ENCODE measurements at places on chromosomes 12 and 14.

- DNase-seq: no peak
Measured at GRCh38 chr12:54390668-54391551, 6.4 kb upstream of the ZNF385A start.

DNA sequence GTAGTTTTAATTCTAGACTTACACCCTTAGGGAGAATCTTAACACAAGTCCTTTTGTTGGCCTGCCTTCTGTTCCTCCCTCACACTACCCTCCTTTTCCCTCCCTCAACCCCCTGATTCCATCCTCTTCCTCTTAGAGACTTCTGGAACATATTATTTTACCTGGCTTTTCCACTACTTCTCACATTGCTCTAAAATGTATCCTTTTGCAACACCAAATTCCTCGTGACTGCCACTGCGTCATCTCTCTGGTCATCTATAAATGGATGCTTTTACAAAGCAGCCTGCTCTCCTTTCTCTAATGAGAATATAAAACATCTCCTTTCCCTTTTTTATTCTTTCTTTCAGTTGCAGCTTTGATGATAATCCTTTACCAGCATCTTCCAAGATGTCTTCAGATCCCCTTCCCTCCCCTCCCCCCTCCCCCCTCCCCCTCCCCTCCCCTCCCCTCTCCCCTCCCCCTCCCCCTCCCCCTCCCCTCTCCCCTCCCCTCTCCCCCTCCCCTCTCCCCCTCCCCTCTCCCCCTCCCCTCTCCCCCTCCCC, 93.6 kb downstream of the DIP2B start:
- no peak for DNase-seq

DNA sequence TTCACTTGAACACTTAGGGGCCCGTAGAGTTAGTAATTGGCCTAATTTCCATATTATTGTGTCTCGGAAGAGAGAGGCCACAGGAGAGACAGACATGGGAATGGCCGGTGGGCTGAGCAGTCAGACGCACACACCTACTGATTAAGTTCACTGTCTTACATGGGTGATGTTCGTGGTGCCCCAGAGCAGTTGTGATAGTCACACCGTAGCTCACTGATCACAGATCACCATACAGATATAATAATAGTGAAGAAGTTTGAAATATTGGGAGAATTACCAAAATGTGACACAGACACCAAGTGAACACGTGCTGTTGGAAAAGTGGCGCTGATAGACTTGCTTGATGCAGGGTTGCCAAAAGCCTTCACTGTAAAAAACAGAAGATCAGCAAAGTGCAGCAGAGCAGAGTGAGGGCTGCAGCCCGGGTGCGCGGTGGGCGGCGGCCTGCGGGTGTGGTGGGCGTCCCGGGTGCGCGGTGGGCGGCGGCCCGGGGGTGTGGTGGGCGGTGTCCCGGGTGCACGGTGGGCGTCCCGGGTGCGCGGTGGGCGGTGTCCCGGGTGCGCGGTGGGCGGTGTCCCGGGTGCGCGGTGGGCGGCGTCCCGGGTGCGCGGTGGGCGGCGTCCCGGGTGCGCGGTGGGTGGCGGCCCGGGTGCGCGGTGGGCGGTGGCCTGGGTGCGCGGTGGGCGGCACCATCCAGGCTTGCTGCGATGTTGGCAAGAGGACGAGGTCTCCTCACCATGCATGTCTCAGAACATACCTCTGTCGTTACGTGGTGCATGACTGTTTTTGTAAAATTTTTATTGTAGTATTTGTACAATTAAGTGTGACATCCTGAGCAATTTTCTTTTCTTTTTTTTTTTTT, 34.3 kb upstream of the TEX22 start:
- peak; percentile 66 for DNase-seq

DNA sequence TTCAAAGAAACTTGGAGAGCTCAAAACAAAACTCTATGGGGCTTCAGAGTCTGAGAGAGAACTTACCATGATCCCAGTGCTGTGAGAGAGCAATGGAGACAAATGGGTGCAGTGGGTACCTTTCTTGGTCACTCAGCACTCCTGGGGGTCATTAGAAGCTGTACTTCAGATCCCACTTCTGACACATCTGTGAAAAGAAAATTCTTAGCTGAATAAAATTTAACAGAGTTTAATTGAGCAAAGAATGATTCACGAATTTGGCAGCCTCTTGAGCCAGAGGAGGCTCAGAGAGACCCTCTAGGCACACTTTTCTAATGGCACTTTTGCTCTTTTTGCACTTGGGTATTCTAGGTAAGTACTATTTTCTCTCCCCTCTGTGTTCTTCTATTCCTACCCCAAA, 96.8 kb upstream of the SYT10 start:
- no peak for DNase-seq

GRCh38 chr12:120719072-120719471, 6.6 kb upstream of the ACADS start:
- DNase-seq: no peak

- peak; percentile 29 for DNase-seq
Measured at GRCh38 chr14:68774771-68775613, 17.9 kb downstream of the ZFP36L1 start.

GRCh38 chr12:70842136-70842535, 78.4 kb downstream of the PTPRR start:
- peak; percentile 33 for DNase-seq

DNA sequence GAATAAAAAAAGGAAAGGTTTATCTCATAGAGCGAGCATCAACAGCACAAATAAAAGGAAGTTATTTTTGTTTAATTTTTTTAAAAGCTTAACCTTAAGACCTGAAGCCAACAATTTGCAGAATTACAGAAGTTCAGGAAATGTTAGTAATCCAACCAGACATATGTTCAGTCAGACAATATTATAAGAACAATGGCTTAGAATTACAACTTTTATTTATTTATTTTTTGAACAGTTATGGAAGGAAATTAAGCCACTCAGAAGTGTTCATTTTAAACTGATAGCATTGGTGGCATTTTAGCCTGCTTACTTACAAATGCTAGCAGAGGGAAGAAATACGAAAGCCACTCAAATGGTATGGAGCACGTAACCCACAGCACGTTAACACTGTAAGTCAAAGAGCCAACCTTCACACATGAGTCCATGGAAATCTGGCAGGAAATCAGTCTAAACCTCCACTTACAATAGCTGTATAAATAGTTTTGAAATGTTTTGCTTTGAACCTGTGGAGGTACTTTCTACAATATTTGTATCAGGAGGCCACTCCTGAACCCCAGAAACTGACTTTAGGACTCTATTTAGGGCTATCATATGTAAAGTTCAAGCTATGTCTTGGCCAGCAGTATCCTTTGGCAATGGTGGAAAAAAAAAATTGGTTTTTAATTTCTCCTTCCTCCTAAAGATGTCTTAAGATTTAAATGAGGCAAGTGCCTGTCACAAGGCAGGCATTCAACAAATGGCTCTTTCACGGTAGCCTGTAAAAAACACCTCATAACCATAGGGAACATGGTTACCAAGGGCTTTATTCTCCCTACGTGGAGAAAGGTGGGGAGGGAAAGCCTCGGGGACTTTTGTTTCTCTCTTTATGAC, 102.3 kb downstream of the ITPR2 start:
- no peak for DNase-seq

- DNase-seq: no peak
Measured at GRCh38 chr14:92770484-92770883, 22.1 kb upstream of the LGMN start.

DNA sequence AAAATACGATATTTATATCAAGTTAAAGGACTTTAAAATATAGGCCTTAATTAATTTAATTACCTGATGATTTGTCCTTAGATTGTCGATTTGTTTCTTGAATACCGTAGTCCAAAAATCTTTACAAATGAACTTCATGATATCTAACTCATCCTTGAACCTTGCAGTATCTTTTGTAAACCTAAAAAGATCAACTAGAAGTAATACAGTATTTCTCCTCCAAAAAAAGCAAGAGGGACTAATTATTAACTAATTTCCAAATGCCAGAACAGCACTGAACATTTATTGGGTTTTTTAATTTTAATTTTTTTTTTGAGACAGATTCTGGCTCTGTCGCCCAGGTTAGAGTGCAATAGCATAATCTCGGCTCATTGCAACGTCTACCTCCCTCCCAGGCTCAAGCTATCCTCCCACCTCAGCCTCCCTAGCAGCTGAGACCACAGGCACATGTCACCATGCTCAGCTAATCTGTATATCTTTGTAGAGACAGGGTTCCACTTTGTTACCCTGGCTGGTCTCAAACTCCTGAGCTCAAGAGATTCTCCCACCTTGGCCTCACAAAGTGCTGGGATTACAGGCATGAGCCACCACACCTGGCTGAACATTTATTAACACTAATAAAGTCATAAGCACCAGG, 11.8 kb downstream of the TRAPPC6B start:
- DNase-seq: no peak

DNA sequence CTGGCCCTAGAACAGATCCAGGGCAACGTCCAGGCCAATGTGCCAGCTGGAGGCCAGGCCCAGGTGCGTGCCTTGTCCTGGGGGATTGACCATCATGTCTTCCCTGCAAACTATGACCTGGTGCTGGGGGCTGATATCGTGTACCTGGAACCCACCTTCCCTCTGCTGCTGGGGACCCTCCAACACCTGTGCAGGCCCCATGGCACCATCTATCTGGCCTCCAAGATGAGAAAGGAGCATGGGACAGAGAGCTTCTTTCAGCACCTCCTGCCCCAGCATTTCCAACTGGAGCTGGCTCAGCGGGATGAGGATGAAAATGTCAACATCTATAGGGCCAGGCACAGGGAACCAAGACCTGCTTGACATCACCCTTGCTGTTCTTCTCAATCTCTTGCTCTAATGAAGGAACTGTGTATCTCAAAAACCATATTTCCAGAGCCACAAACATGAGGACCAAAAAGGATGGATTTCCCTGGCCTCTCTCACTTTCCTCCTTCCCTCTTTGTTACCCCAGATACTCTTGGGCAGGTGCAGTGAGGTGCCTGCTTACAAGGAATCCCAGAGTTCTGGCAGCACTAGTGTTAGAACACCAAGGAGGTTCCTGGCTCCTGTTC, 2.2 kb upstream of the TSFM start:
- no peak for DNase-seq

DNA sequence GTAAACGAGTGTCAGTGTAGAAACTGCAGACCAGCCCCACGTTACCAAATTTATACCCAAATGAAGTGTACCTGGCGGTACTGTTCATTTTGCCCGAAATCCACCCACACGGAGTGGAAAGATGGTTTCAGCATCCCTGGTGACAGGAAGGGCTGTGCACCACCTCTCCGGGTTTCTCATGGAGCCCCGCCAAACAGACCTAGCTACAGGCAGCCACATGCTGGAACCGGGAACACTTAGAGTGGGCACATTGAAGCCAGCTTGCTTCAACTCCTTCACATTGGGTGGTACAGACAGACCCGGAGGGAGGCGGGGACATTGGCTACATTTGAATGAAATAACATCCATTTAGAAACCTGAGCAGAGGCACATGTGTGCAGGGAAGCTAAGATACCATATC, 84.4 kb downstream of the PPP2R5C start:
- no peak for DNase-seq

- DNase-seq: no peak
Measured at GRCh38 chr14:78450669-78451318, 280.6 kb downstream of the NRXN3 start.

- peak; percentile 58 for DNase-seq
Measured at GRCh38 chr12:123237646-123238329, 4.6 kb downstream of the MTRFR start.

DNA sequence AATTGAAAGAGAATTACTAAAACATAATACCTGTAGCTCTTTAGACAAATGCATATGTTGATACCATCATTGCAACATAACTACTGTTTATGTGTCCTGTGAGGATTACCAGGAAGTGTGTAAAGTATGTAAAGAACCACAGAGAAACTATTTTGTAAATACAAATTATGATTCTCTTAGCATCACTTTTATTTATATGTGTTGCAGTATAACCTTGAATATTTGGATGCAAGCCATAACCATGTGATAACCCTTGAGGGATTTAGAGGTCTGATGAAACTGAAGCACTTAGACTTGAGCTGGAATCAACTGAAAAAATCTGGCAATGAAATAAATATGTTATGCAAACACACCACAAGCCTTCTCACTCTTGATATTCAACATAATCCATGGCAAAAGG, 77.5 kb downstream of the LRRC9 start:
- peak; percentile 2 for DNase-seq

DNA sequence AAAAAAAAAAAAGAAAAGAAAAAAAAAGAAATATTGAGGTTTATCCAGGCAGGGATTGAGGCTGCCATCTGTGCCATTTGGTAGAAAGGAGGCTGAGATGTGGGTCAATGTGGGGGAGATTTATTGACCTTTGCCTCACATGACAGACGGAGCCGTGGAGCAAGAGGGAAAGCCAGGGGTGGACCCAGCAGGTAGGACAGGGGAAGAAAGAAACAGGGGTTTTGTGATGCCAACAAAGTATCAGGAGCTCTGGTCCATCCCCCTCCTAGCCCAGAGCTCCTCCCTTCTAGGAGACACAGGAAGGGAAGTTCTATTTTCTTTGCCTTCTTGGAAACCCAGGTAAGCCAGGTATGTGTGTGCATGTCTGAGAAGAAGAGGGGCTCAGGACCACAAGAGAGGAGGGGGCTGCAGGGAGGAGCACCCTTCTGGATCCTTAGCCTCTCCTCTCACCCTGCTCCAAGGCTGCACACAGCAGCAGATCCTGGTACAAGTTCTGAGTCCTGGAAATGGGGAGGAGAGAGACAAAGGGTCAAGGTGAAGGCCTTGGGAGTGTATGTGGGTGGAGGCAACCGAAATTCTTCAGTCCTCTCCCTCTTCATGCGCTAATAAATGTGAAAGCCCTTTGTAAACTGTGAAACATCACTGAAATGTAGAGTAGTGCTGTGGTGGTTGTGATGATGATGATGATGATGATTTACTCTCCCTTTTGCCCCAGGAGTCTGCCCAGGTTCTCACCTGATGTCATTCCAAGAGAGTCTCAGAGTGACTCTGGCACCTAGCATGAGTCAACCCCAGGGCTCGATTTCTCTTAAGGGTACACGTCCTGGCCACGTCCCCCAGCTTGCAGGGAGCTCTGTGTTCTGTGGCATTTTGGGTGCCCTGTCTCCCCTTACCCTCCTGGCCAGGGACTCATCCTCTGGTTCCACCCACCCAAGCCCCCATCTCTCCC, 26.3 kb downstream of the ZFP36L1 start:
- no peak for DNase-seq

DNA sequence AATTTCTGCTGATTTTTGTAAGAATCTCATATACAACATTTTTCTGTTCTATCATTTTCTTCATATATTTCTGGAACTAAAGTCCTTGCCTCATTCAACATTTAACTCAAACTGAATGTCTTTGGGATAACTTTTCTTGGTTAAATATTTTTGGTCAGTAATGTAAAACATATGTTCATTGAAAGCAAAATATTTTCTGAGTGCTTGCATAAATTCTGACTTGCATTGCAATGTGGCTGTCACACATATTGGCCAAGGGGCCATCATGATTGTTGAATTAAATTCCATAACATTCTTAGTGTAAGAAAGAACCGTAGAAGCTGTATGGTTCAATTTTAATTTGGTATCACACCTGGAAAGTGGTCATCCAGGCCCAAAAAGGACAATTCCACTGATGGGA, 369.4 kb downstream of the GALC start:
- DNase-seq: peak; percentile 75

- DNase-seq: no peak
Measured at GRCh38 chr12:52127683-52128450, 48.4 kb downstream of the SMIM41 start.
